Dermis microvascular lymphatic vessel endothelial cell (primary cell): ENCODE measurements at places on chromosomes 7 and 10.
A peak's percentile ranks its signal among the peaks of the same experiment; 100 is the strongest.

DNA sequence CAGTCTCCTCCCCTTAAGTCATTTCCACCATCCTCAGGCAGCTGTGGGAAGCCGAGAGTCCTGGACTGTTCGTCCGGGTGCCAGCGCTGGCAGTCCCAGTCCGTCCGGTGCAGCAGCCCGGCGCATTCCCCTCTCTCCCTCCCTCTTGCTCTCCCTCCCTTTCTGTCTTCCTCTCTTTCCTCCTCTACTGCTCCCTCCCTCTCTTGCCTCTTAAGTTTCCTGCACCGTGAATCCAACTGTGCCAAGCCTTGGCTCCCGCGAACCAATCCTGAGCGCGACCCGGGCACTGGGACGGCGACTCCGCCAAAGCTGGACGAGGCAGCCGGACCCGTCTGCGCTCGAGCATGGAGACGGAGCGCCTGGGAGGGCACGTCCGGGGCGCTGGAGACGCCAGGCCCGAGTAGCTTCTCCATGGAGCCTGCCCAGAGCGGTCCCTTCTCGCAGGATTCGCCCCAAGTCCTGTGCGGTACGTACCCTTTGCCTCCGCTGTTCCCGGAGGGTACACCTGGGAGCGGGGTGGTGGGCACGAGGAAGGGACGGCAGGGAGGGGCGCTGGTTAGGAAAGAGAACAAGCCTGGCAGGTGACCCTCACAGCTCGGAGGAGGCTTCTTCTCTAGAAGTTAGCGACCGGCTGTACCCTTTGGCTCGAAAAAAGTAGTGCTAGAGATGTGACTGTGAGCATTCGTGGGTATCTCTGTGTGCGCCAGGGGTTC is 1.0 kb downstream of the NXPH1 start:
- DNase-seq: no peak

- DNase-seq: peak; percentile 46
Measured at GRCh38 chr10:72315054-72315453, 39.7 kb downstream of the DNAJB12 start.

DNA sequence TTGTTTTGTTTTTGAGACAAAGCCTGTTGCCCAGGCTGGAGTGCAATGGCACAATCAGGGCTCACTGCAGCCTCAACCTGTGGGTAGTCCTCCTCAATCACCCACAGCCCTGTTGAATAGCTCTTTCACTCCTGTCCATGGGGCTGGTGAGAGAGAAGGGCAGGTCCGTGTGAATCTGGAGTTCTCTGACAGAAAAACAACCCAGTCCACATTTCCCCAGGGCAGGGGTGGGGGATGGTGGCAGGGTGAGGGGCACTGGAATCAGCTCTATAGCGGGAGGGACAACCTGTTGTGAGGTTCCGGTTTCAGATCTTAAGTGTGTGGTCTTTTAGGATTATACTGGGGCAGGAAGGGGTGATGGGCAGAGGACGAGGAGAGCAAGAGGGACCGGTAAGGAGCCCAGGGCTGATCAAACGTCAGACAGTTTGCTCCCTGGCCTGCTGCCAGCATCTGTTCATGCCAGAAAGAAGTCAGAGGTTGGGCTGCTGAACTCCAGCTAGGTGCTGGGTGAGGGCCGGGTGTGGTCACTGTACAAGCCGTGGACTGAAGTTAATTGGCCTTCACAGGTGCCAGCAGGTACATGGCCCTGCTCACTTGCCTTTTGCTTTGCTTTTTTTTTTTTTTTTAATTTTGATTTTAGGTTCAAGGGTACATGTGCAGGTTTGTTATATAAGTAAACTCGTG is 33.2 kb upstream of the MKRN1 start:
- no peak for DNase-seq

- no peak for DNase-seq
Measured at GRCh38 chr7:36387435-36388231, 2.0 kb upstream of the ANLN start.

DNA sequence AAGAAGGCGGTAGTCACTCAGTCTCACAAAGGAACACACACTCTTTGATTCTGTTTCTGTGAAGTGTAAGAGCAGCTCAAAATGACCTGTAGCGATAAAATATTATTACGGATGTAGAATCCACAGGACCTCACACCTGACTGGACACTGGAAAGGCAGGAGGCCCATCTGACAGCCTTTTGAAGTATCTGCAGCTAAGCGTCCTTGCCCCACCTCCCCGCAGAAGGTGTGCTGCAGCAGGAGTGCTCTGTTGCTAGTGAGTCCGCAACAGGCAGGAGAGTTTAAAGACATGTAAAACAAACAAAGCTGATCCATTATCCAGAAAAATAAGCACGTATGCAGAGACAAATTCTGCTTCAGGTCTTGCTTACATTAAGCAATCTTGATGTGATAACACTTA is 355.5 kb downstream of the GPR158 start:
- no peak for DNase-seq

GRCh38 chr7:90169891-90170290 is 15.6 kb downstream of the STEAP1 start:
- DNase-seq: no peak

DNA sequence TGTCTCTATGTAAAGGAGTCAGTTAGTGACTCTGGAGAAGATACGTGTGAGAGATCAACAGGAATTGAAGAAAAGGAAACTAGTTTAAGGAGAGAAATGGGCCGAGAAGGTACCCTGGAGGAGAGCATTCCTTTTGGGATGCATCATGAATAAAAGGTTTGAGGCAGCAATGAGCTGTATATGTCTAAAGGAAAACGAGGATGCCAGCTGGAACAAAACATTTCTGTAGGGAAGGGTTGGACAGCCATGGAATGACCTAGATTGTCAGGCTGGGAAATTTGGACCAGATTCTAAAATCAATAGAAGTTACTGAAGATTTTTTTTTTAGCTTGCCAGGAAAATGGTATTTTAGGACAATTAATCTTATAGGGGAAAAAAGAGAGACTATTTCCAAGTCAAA is 17.2 kb upstream of the MPP7 start:
- no peak for DNase-seq
